T-cell (primary cell): ENCODE measurements at places on chromosomes 7 and 10.

DNA sequence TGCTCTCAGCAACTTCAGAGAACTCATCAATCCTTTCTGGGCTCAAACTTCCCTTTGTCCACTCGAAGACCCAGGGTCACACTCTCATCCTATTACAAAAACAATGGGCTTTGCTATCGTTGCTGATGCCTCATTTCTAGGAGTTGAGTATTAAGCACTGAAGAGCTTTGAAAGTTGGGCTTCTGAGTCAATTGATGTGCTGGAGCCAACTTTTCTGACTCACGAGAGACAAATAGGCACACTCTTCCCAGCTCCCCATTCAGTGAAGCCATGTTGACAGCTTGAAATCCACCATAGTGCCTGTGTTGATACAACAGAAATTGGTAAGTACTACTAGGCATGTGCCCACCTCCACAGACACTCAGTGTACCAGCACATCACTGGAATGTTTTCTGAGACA, 97.5 kb upstream of the PRSS58 start:
- peaks cover 15% of the 10 kb centered on the region for H3K4me1 ChIP-seq

- H3K27me3 ChIP-seq: no peaks in the 10 kb centered on the region
- no peak for DNase-seq
- H3K27ac ChIP-seq: no peak overlapping the region
- H3K4me1 ChIP-seq: no peaks in the 10 kb centered on the region
- H3K4me3 ChIP-seq: no peak overlapping the region
- H3K36me3 ChIP-seq: no peaks in the 10 kb centered on the region
Measured at GRCh38 chr7:46939089-46939488, 642.8 kb downstream of the TNS3 start.

DNA sequence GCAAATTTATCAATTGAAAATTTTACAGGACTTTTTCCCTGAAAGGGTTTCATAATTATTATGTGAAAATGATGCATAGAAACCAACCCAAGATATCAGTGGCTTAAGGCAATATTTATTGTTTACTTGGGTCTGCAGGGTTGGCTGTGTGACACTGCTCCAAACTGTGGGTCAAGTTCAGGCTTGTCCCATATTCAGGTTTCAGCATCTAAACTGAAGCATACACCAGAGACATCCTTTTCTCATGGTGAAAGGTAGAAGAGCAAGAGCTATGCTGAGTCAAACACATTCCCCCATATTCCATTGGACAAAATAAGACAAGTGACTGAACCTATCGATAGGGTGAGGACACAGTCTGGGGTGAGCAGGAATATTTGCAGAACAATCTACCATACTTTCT, 110.9 kb downstream of the MAPK8 start:
- peaks cover 2% of the 10 kb centered on the region for H3K4me1 ChIP-seq
- no peak overlapping the region for H3K4me3 ChIP-seq
- no peak overlapping the region for H3K27ac ChIP-seq

DNA sequence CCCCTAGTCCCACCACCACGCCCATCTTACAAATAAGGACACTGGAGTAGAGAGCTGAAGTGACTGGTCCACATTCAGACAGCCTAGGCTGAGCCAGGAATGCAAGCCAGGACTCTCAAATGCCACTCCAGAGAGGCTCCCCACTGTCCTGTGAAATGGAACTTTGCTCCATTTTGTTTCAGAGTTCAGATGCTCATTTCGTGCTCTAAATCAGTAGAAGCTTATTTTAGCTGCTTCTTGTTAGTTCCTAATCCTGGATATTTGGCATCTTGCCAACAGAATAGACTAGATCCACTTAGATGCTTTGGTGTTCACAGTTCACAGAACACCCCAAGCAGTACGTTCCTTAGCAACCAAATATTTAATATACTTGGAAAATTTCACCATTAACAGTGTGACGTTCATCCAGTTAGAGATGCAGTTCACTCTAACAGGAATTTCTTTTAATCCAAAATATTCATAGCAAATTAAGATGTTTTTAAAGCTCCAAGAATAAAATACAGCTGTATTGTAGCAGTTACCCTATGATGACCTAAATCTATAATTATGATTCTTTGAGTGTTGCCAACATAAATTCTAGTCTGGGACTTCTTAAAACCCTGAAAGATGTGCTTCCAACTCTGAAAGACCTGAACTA, 7.3 kb downstream of the MMP21 start:
- H3K36me3 ChIP-seq: peaks cover 29% of the 10 kb centered on the region
- no peaks in the 10 kb centered on the region for H3K4me1 ChIP-seq
- no peaks in the 10 kb centered on the region for H3K27me3 ChIP-seq

- no peaks in the 10 kb centered on the region for H3K4me1 ChIP-seq
- H3K4me3 ChIP-seq: no peak overlapping the region
- H3K27me3 ChIP-seq: no peaks in the 10 kb centered on the region
- no peak for DNase-seq
Measured at GRCh38 chr10:99975106-99975829, 34.5 kb downstream of the DNMBP start.

DNA sequence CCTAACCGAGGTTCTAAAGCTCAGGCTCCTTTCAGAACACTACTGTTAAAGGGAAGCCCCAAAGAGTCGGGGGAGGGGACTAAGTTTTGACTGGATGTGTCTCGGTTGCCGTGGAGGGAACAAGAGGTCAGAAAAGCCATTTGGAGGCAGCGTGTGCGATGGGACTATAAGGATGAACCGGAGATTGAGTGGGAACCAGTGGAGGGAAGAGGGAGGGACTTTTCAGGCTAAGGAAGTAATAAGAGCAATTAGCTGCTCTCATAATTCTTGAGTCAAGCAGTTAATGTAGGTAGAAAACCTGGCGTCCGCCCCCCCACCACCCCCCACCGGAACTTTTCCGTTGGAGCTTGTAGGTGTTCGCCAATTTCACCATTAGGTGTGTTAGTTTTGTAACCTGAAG, 491 bp upstream of the AKAP9 start:
- peak overlapping the region; percentile 92 for H3K27ac ChIP-seq
- no peaks in the 10 kb centered on the region for H3K27me3 ChIP-seq
- DNase-seq: no peak
